ENCODE measurements at places on chromosomes 7 and 10. TPM values are rescaled to one million over a fixed set of nuclear protein-coding genes. Genes with fewer than 3 reads are reported as not detected.

The ELFN1 gene
- total RNA-seq: 0.27 TPM

The HOXA13 gene
- 1.6 TPM for total RNA-seq

The DPP6 gene
- not detected for total RNA-seq

The PIP gene
- total RNA-seq: not detected

The CNNM1 gene
- total RNA-seq: 6.3 TPM

The TMEM270 gene
- total RNA-seq: 0.59 TPM

The BMPR1A gene
- 21.4 TPM for total RNA-seq

Data from Calu3 (cell line).